ENCODE measurements at places on chromosomes 7 and 10.

- no peak for DNase-seq
Measured at GRCh38 chr7:127396184-127396583, 3.7 kb upstream of the ZNF800 start.

- DNase-seq = no peak
Measured at GRCh38 chr7:18109762-18110161, 82.1 kb upstream of the PRPS1L1 start.

DNA sequence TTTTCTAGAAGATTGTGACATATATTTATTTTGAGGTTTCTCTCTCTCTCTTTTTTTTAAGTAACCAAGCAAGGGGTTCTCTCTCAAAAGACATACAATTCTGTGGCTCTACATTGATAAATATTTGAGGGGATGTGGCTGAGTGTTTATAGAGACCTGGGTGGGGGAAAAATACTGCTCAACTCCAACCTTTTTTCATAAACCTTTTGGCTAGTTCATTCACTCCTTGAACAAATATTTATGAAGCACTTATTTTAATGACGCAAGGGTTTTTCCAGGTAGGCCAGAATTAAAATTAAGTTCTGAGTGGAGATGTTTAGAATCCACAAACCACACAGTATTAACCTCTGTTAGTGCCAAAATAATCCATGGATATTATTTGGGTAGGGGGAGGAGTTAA is 100.2 kb downstream of the PTPRE start:
- no peak for DNase-seq

DNA sequence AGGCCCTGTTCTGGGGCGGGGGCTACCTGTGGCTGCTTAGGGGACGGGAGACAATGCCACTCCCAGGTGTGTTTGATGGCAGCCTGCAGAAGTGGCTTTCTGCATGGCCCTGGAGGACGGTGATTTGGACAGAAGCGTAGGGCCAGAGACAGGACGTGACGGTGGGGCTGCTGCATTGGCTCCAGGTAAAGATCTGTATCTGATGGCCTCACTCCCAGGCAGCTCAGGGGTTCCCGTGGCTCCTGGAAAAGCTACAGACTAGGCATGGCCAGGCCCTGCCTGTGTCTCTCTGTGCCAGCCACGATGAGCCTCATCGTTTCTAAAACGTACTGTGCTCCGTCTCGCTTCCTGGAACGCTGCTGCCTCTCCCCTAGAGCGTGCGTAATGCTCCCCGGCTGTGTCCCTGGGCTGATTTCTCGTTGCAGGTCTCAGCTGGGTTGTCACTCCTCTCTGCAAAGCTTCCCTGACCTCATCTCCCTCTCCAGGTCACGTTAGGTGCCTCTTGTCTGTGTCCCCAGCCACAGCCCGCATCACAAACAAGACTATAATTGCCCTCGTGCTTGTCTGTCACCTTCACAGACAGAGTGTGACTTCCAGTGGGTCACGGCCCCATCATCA is 12.6 kb downstream of the GTF2IRD1 start:
- DNase-seq = peak; percentile 54

- DNase-seq = no peak
Measured at GRCh38 chr10:5632446-5632845, 33.9 kb downstream of the ASB13 start.

Data from hypothalamus (tissue), 51 donors.